Lower lobe of right lung (tissue), 2 donors: ENCODE measurements at places on chromosomes 13 and 19.
A peak's percentile ranks its signal among the peaks of the same experiment; 100 is the strongest.

- peak; percentile 69 for DNase-seq
Observed at GRCh38 chr13:45047394-45048310, 58.3 kb downstream of the GPALPP1 start.

GRCh38 chr19:56295531-56296455, 18.8 kb downstream of the ZSCAN5A start:
- no peak for DNase-seq

- no peak for DNase-seq
Observed at GRCh38 chr19:53388168-53388567, 6.8 kb upstream of the ZNF765 start.

- no peak for DNase-seq
Observed at GRCh38 chr19:30604657-30605056, 232.5 kb downstream of the ZNF536 start.

DNA sequence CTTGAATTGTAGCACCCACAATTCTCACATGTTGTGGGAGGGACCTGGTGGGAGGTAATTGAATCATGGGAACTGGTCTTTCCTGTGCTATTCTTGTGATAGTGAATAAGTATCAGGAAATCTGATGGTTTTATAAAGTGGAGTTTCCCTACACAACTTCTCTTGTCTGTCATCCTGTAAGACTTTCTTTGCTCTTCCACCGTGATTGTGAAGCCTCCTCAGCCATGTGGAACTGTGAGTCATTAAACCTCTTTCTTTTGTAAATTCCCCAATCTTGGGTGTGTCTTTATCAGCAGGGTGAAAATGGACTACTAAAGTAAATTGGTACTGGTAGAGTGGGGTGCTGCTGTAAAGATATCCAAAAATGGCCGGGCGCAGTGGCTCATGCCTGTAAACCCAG, 215.6 kb downstream of the LIG4 start:
- DNase-seq, result no peak

- DNase-seq, result no peak
Observed at GRCh38 chr13:62324842-62325241, 909.2 kb upstream of the PCDH20 start.

GRCh38 chr13:41244556-41244955, 18.8 kb downstream of the MTRF1 start:
- no peak for DNase-seq

- DNase-seq, result no peak
Observed at GRCh38 chr13:99600318-99600717, 99.0 kb downstream of the TM9SF2 start.

DNA sequence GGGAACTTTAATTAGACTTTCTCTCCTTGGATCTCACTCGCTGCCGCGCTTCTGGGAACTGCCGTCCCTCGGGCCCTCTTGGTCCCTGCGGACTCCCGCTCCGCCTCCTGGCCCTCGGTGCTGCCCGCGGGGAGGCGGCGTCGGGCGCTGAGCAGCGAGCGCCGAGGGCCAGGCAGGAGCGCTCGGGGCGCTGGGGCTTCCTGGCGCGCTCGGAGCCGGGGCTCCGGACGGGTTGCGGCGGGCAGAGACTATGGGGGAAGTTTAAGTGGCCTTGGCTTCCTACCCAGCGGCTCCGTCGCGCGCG, 704 bp downstream of the CHST8 start:
- no peak for DNase-seq

GRCh38 chr19:8453616-8454015, 8.8 kb downstream of the HNRNPM start:
- DNase-seq, result no peak

DNA sequence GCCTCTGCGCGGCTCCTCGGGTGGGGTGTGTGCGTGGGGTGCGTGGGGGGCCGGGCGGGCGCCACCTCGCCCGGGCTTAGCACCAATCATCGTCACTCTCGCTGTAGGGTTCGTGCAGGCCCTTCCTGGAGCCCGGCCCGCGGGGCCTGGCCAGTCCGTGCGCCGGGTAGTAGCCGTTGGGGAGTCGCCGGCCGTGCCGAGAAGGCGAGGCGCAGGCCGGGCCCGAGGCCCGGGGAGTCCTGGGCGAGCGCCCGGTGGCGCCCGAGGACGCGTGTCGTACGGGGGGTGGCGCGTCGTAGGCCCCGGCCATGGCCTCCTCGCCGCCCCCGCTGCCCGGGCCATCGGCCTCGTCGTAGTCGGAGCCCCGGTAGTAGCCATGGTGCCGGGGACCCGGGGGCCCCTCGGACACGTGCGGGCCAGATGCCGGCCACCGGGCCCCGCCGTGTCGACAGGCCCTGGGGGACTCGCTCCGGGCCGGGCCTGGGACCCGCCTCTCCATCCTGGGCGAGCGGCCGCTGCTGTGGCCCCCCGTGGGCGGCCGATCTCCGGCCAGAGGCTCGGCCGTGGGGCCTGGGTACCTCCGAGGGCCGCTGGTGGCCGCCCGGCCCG, 57.1 kb downstream of the IER2 start:
- DNase-seq, result no peak

GRCh38 chr13:71090990-71091389, 776.0 kb downstream of the DACH1 start:
- no peak for DNase-seq

DNA sequence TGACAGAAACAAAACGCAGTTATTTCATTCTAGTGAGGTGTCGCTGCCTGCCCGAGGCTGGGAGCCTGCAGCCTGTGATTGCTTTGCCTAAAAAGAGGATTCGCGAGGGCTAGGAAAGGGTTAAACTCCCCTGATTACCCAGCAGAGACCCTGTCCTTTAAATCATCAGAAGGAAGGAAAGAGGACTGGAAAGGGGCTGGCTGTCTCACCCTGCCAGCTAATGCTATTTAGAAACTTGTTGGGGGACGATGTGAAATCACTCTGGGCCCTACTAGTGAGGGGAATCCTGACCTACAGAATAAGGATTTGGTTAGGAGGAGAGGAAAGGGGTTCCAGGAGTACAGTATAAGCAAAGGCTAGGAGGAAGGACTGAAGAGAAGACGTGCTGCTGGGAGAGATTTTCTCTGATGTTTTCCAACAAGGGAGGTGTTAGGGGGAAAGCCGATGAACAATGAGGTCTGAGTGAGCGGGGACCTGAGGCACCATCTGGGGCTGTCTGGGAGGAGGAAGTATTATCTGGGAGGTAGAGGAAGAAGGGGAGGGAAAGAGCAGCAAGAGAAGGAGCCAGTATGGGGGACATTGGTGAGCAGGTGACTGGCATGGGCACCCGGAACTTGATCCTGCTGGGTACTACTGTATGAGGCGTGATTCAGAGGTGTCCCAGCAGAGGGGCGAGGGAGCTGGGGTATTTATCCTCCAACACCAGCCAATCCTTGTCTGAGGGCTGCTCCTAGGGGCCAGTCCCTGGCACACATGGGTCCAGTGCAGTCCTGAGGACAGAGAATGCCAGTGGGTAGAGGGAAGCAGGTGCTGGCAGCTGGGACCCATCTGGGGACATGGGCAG, 55.7 kb upstream of the PTPRS start:
- no peak for DNase-seq

DNA sequence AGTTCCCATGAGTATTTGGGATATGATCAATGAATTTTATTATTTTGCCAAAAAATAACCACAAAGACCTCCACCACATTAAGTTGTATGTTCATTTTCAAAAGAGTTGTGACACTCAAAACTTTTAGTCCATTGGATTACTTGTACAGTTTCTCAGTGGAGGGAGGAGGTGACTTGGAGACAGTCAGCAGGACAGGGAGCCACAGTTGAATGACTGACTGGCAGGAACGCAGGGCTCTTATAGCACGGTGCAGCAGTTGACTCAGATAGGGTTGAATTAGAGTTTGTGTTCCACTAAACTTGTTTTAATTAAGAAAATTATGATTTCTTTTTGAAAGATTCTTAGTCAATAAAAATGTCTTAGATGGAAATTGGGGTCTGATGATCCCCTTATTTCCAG, 42.5 kb downstream of the TNFRSF19 start:
- no peak for DNase-seq

DNA sequence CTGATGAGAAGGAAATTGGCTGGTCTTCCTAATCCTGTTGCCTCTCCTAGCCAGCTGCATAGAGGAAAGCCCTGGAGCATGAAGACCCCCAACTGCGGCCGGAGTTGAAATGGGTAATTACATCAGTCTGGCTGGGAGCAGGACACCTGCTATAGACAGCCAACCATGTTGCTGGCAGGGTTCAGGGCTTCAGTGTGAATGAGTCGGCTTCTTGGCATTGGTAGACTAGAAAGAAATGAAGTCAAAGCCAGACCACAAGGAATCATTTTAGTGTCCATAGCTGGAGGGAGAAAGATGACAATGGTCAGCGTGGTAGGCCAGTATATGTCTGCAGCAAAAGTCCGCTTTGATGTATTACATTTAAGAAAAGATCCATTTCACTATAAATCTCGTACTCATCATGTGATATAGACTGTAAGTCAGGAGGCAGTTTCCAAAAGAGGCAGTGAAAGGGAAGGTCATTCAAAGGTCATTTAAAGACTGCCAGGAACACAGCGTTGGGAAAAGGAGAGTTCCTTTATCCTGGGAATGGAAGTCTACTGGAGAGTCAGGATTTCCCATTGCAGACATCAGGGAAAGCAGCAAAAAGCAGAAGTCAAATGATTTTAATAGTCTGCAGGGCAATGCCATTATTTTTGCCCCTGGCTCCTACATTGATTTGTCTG, 262.7 kb downstream of the DNAJC15 start:
- DNase-seq, result no peak

DNA sequence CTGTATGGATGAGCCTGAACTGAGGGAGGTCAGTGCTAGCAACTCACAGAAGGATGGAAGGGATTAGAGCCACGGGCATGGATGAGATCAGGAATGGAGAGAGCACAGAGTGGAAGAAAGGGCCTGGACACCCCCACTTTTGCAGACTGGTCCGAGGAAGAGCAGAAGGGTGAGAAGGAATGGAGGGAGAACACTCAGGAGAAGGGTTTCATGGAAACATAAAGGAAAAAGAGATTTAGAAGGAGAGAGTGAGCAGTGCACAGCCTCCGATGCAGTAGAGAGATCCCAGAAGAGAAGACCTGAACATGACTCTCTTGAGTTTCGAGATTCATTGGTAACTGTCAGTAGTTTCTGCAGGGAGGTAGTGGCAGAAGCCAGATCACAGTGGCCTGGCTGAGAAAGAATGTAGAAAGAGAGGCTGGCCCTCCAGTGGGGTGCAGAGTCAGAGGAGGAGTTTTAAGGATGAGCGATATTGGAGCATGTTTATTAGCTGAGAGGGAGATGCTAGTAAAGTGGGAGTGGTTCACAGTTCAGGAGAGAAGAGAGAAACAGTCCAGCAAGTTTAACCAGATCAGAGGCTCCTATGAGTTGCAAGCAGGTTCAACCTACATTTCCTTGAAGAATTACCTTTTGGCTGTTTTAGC, 108.9 kb downstream of the ZAR1L start:
- DNase-seq, result no peak

DNA sequence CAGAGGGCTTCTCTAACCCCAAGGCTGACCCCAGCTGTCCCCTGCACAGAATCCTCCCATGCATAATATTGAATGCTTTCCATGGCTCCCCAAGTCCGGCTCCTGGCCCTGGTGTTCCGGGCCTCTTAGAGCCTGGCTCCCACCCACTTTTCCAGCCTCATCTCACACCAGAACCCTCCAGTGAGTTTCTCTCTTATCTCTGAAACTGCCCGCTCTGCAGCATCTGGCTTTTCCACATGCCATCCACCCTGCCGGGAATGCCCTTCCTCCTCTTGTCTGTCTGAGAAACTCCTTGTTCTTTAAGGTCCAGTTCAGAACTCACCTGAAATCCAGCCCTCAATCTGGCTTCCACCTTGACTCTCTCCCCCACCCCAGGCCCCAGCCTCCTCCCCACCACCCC, 6.8 kb downstream of the SYNGR4 start:
- DNase-seq, result no peak

DNA sequence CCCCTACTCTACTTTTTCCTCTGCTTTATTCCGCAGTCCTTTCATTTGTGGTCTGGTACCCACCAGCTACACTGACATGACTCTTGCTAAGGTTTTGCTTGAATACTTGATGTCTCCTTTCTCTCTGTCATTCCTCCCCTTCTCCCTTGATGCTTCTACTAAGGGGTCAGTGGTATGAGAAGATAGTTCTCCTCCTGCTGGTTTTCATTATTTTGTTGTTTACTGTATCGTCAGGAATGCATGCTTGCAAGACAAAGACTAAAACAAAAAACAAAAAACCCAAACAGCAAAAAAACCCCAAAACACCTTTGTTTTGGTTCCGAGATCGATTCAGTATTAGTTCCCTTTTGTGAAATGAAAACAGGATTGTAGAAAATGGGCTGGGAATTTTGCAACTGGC, 59.5 kb downstream of the PCCA start:
- no peak for DNase-seq

DNA sequence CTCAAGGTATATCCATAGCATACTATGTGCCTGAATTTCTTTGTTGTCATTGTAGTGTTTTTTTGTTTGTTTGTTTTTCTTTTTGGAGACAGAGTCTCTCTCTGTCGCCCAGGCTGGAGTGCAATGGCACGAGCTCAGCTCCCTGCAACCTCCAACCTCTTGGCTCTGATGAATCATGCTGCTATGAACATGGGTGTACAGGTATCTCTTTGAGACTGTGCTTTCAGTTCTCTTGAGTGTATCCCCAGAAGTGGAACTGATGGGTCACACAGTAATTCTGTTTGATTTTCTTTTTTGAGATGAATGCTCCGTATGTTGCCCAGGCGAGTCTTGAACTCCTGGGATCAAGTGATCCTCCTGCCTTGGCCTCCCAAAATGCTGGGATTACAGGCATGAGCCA, 13.7 kb upstream of the SLC25A42 start:
- no peak for DNase-seq

DNA sequence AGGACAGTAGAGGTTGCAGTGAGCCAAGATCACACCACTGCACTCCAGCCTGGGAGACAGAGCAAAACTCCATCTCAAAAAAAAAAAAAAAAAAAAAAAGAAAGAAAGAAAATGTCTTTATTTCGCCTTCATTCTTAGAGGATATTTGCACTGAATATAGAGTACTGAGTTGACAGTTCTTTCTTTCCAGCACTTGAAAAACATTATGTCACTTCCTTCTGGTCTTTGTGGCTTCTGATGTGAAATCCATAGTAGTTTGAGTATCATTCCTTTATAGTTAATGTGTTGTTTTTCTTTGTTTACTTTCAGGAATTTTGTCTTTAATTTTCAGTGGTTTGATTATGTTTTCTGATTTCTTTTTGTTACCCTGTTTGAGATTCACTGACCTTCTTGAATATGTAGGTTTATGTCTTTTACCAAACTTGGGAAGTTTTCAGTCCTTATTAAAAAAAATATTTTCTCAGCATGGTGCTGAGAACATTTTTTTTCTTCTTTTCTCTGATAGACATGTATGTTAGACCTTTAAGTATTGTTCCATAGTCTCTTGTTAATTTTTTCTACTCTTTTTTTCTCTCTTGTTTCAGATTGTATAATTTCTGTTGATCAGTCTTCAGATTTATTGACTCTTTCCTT, 50.1 kb downstream of the PCCA start:
- no peak for DNase-seq

GRCh38 chr13:41505209-41505835, 48.0 kb downstream of the RGCC start:
- DNase-seq, result no peak

DNA sequence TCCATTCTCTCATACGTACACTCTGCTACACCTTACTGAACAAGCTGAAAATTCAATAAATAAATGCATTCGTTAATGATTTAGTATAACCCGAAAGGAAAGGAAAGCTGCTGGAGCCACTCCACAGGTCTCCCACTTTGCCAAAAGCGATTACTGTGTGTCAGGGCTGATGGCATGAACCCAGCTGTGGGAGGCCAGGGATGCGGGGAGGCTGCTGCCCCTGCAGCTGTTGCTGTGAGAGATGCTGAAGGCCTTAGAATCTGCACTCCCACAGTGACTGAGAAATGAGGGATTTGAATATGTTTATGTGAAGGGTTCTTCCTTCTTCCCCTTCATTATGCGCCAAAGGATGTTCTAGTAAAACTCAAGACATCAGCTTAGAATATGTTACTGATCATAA, 58.7 kb upstream of the NBEA start:
- no peak for DNase-seq

- DNase-seq, result peak; percentile 76
Observed at GRCh38 chr19:8640402-8641004, 10.1 kb downstream of the NFILZ start.
